Neural crest cell (in vitro differentiated cells): ENCODE measurements at places on chromosomes 12 and 14. TPM values are rescaled to one million over a fixed set of nuclear protein-coding genes. Genes with fewer than 3 reads are reported as not detected.

Gene FGD4
- 35.8 and 38.2 TPM in 2 replicates for total RNA-seq

Gene UNC79
- 2.2 and 2.3 TPM in 2 replicates for total RNA-seq

Gene ZNF839
- 15.9 and 16.1 TPM in 2 replicates for total RNA-seq

Gene HCAR1
- not detected in 2 replicates for total RNA-seq

Gene KCNK13
- total RNA-seq: not detected in 2 replicates

Gene ACSS3
- total RNA-seq: 14.5 and 15.7 TPM in 2 replicates

DNA sequence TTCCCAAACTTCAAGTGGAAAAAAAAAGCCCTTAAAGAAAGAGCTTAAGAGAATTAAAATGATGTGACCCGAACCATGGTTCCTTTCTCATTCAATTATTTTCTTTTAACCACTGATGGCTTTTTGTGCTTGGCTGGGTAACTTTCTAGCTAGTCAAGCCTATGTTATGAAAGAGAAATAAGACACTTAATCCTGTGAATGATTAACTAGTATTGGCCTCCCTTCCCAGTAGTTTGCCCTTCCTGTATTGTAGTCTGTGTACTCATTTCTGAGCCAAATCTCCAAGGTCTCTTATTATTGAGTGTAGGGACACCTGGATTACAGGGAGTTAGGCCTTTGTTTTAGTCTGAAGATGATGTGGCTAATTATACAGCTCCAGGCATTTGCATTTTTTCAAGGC lies 353.0 kb downstream of the RAD51B start:
- no peak overlapping the region for H3K4me3 ChIP-seq
- H3K36me3 ChIP-seq: no peaks in the 10 kb centered on the region
- H3K27me3 ChIP-seq: no peaks in the 10 kb centered on the region
- no peak overlapping the region for H3K27ac ChIP-seq

DNA sequence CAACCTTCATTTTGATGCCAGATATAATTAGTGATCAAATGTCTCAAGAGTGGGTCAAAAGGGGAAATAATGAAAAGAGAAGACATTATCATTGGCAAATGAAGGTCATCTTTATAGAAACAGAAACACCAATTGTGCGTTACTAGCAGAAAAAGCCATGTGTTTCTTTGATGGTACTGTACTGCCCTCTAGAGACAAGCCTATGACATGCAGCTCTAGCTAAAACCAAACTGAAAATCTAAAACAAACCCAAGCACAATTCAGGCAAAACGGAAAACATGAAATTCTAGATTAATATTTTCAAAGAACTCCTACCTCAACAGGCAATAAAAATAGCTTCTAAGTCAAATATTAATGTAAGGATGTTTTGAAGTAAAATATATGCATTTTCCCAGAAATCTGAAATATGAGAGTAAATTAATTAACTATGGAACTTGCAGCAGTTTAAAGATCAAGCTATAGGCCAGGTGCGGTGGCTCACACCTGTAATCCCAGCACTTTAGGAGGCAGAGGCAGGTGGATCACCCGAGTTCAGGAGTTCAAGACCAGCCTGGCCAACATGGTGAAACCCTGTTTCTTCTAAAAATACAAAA lies 115.4 kb downstream of the KLHL28 start:
- no peak overlapping the region for H3K27ac ChIP-seq
- no peaks in the 10 kb centered on the region for H3K27me3 ChIP-seq
- H3K4me1 ChIP-seq: no peaks in the 10 kb centered on the region
- DNase-seq: peak; percentile 14

- H3K27me3 ChIP-seq: peaks cover 2% of the 10 kb centered on the region
- DNase-seq: no peak
- no peak overlapping the region for H3K27ac ChIP-seq
- no peak overlapping the region for H3K4me3 ChIP-seq
These were observed 362.2 kb downstream of the CACNA1C start for GRCh38 chr12:2414810-2415567.

DNA sequence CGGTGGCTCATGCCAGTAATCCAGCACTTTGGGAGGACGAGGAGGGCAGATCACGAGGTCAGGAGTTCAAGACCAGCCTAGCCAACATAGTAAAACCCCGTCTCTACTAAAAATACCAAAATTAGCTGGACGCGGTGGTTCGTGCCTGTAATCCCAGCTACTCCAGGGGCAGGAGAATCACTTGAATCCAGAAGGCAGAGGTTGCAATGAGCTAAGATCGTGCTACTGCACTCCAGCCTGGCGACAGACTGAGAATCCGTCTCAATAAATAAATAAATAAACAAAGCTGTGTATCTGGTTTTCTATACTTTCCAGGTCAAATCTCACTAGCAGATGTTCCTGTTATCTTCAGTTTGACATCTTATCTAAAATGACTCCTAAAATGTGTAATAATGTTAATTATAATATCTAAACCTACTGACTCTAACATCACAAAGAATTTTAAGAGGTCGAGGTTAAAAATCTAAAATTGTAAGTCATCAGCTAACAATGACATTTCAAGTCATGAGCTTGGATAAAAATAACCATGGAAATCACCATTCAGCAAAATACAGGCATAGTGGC lies 2.4 kb upstream of the SRP54 start:
- no peak overlapping the region for H3K27ac ChIP-seq
- no peaks in the 10 kb centered on the region for H3K27me3 ChIP-seq
- no peak for DNase-seq
- peaks cover 7% of the 10 kb centered on the region for H3K4me1 ChIP-seq
- peak overlapping the region; percentile 72 for H3K4me3 ChIP-seq

GRCh38 chr12:90481748-90482147 lies 473.2 kb downstream of the CCER1 start:
- no peaks in the 10 kb centered on the region for H3K27me3 ChIP-seq
- H3K4me1 ChIP-seq: no peaks in the 10 kb centered on the region
- no peak for DNase-seq

DNA sequence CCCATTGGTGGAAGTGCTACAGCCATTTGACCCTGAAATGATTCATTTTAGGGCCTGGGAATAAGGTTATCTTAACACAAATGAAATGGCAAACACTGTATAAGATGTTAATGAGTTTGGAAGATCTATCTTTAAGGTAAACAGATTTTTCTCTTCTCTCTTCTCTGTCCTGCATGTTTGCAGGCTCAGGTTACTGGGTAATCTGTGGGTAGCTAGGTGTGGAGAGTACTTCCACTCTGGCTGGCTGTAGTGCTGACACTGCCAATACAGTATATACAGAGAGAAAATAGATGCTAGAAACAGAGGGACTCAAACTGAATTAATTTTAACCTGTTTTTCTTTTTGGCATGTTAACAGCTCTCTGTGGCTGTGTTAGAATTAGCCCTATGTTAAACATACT lies 84.6 kb downstream of the SLC38A6 start:
- no peak overlapping the region for H3K27ac ChIP-seq
- H3K36me3 ChIP-seq: peaks cover 9% of the 10 kb centered on the region
- no peak overlapping the region for H3K4me3 ChIP-seq
- no peak for DNase-seq
- H3K27me3 ChIP-seq: no peaks in the 10 kb centered on the region

DNA sequence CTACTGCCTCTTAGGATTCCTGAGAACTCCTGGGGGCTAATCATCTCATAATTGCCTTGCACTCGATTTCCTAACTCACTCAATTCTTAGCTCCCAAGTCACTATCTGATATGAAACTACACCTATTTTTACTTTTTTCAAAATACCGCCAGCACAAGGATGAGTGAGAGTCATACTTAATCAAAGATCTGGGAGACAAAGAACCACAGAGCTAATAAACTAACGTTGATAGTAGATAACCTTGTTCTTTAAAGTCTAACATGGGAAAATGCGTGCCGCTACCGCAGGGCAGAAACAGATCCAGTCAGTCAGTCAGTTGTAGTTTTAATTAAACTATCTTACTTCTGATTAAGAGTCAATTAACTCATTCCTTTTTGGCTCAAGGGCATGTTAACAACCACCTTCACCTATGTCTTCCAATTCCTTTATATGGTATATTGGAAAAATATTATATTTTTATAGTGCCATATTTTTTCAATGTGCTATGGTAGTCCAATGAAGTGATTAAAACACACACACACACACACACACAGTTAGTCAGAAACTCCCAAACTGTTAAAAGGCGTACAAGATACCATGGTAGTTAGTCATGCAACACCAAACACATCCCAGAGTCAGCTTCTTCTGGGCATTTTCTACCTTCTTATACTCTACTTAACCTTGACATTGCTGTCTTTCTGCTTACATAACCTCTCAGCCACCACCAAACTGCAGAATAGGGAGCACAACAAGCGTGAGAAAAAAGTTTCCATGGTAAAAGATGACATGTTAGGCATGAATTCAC lies 114.0 kb downstream of the KLHL28 start:
- no peaks in the 10 kb centered on the region for H3K4me1 ChIP-seq
- H3K27ac ChIP-seq: no peak overlapping the region
- H3K4me3 ChIP-seq: no peak overlapping the region
- no peaks in the 10 kb centered on the region for H3K27me3 ChIP-seq

GRCh38 chr14:76784266-76784874 lies 23.1 kb downstream of the VASH1 start:
- H3K4me1 ChIP-seq: peaks cover 13% of the 10 kb centered on the region
- H3K27ac ChIP-seq: no peak overlapping the region
- no peaks in the 10 kb centered on the region for H3K27me3 ChIP-seq
- H3K4me3 ChIP-seq: peak overlapping the region; percentile 10
- DNase-seq: no peak
- peaks cover 24% of the 10 kb centered on the region for H3K36me3 ChIP-seq

GRCh38 chr14:105397350-105397931 lies 897 bp upstream of the TEX22 start:
- H3K27ac ChIP-seq: peak overlapping the region; percentile 92
- peak overlapping the region; percentile 87 for H3K4me3 ChIP-seq
- DNase-seq: no peak
- H3K27me3 ChIP-seq: no peaks in the 10 kb centered on the region

DNA sequence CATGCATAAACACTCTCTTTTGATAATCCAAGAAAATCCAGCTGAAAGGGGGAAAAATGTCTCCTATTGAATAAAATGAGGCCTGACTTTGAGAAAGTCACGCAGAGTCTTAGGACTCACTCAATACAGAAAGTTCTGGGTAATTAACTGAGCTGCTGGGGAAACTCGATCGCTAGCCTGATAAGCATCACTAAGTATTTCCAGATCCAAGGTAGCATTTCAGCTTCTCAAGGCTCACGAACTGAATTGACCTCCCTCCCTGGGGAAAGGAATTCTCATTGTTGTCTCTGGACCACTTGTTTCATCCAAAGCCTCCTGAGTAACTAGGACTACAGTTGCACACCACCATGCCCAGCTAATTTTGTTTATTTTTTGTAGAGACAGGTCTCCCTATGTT lies 13.8 kb upstream of the ANAPC5 start:
- H3K4me1 ChIP-seq: no peaks in the 10 kb centered on the region
- H3K27me3 ChIP-seq: peaks cover 19% of the 10 kb centered on the region
- H3K27ac ChIP-seq: no peak overlapping the region
- H3K36me3 ChIP-seq: no peaks in the 10 kb centered on the region

- no peak overlapping the region for H3K4me3 ChIP-seq
- H3K27me3 ChIP-seq: peaks cover 9% of the 10 kb centered on the region
- H3K4me1 ChIP-seq: peaks cover 4% of the 10 kb centered on the region
- H3K27ac ChIP-seq: no peak overlapping the region
- H3K36me3 ChIP-seq: no peaks in the 10 kb centered on the region
These were observed 9.3 kb upstream of the ESR2 start for GRCh38 chr14:64303471-64303917.

GRCh38 chr12:88918161-88918560 lies 337.9 kb upstream of the KITLG start:
- peaks cover 6% of the 10 kb centered on the region for H3K36me3 ChIP-seq
- peaks cover 17% of the 10 kb centered on the region for H3K4me1 ChIP-seq
- H3K4me3 ChIP-seq: no peak overlapping the region
- DNase-seq: no peak
- no peak overlapping the region for H3K27ac ChIP-seq
